ENCODE measurements at places on chromosomes 13 and 19. TPM values are rescaled to one million over a fixed set of nuclear protein-coding genes. Genes with fewer than 3 reads are reported as not detected.

OR10H1 gene
- total RNA-seq, result not detected

RXFP2 gene
- total RNA-seq, result not detected

SLC25A41 gene
- total RNA-seq, result not detected

RHPN2 gene
- total RNA-seq, result 11.1 TPM

CYSLTR2 gene
- not detected for total RNA-seq

FXYD3 gene
- total RNA-seq, result not detected

IGFL2 gene
- total RNA-seq, result 0.63 TPM

PRR12 gene
- 15.8 TPM for total RNA-seq

KXD1 gene
- total RNA-seq, result 169 TPM

MISP3 gene
- total RNA-seq, result 3.3 TPM

AKAP11 gene
- 9.5 TPM for total RNA-seq

ZFP36 gene
- 15.0 TPM for total RNA-seq

PRR19 gene
- 3.9 TPM for total RNA-seq

RFX2 gene
- total RNA-seq, result 5.3 TPM

TPTE2 gene
- not detected for total RNA-seq

GPR4 gene
- not detected for total RNA-seq

TTC9B gene
- total RNA-seq, result not detected

ATP1A3 gene
- 0.49 TPM for total RNA-seq

NFIC gene
- total RNA-seq, result 46.8 TPM

AP1M2 gene
- total RNA-seq, result 51.0 TPM

ADGRE2 gene
- not detected for total RNA-seq

All from mesangial cell (primary cell).